ENCODE measurements at places on chromosomes 4 and X. TPM values are rescaled to one million over a fixed set of nuclear protein-coding genes. Genes with fewer than 3 reads are reported as not detected.

XPNPEP2 gene
- 1.2 TPM for total RNA-seq

CXCL6 gene
- total RNA-seq: 19.6 TPM

CXCL8 gene
- total RNA-seq: 23.3 TPM

FGFR3 gene
- total RNA-seq: 0.59 TPM

ADH1C gene
- total RNA-seq: 0.23 TPM

ZNF157 gene
- total RNA-seq: 0.03 TPM

RTL9 gene
- 0.13 TPM for total RNA-seq
